T-helper 2 cell (primary cell): ENCODE measurements at places on chromosomes 1 and 21.

DNA sequence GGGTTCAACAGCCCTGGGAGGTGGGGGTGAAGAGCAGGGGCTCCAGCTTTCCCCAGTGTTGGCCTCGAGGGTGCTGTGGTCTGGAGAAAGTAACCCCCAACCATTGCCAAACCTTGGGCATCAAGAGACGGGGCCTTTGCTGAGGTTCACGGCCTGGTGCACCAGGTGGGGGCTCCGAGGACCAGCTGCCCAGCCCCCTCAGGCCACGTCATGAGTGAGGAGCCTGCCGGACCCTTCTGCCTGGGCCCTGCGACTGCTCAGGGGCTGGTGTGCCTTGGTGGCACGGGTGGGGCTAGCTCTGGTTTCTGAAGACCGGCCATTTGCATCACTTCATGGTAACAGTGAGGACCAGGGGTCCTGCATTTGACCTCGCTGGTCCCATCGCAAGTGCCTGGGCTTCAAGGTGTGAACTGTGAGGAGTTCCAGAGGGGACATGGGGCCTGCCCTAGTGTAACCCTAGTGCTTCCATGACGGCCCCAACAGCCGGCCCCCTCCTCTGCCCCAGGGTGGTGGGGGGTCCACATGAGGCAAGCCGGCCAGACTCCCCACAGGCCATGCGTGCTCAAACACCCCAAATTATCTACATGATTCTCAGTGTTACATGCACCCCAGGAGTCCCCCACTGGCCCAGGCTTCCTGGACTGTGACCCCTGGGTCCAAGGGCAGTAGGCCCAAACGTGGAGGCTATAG lies 13.5 kb downstream of the MORN1 start:
- DNase-seq: no peak

- DNase-seq: no peak
These were observed 200.6 kb downstream of the RGS7 start for GRCh38 chr1:241156231-241156965.

- no peak for DNase-seq
These were observed 39.7 kb upstream of the TRIM67 start for GRCh38 chr1:231122143-231122542.

DNA sequence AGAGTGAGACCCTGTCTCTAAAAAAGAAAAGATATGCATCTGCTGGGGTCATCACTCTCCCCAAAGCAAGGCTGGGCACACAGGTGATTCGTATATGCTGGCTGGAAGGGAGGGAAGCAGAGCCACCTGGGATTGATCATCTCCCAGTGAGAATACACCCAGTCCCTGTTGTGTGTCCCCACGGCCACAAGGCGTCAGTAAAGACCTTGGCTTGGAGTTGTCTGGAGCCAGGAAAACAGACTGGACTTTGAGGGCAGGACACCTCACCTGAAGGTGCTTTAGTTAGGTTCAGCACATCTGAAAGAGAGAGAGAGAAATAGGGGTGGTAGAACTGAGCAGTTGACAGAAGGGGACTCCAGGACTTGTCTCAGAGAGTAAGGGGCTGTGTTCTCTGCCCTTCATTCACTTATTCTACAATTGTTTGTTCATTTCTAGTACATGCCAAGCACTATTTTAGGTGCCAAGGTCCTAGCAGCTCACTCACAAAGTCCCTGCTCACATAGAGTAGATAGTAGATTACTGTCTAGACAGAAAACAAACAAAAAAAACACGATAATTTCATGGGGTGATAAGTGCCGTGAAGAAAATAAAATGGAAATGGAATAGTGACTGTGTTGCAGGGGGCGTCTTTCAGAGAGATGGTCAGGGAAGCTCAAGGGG lies 13.5 kb downstream of the CITED4 start:
- DNase-seq: no peak

- no peak for DNase-seq
These were observed 1.2 kb upstream of the TAL1 start for GRCh38 chr1:47233186-47233585.

GRCh38 chr21:27466140-27466539 lies 499.3 kb upstream of the ADAMTS5 start:
- no peak for DNase-seq

DNA sequence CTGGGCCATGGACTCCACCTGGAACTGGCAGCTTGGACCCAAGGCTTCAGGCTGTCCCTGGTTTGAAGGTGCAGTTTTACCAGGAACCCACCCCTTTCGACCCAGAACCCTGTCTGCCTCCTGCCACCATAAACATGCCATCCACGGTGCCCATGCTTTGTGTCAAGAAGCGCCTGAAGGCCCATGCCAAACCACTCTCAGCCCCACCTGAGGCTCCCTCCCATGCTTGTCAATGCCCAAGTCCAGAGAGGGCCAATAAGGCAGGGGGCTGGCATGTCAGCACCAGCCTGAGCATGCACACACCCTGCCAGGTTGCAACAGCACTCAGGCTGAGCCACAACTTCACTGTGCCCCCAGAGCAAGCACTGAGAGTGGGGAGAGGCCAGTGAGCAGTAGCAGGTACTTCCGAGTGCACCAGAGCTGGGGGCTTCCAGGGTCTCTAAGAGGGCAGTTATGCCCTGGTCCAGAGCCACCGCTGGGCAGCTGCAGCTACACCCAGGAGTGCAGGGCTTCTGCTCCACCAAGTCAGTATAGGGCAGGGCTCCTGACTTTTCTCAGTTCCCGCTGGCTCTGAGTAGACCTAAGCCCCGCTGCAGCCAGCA lies 1256.0 kb downstream of the AMY1C start:
- no peak for DNase-seq

DNA sequence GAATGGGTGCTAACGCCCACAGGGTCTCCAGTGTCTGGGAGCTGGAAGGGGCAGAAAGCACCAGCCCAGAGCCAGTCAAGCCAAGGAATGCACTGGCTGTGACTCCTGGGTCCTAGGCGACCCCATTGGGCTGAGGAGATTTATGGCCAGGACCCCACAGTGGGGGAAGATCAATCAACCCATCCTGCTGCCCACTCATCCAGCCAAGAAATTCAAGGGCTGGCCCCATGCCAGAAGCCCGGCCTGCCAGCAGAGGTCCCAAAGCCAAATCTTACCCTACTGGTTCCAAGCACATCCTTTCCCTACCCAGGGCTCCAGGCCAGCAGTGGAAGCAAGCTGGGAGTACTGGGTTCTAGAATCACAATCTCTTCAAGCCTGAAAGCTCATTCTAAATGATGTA lies 6.8 kb upstream of the PDZK1IP1 start:
- no peak for DNase-seq

DNA sequence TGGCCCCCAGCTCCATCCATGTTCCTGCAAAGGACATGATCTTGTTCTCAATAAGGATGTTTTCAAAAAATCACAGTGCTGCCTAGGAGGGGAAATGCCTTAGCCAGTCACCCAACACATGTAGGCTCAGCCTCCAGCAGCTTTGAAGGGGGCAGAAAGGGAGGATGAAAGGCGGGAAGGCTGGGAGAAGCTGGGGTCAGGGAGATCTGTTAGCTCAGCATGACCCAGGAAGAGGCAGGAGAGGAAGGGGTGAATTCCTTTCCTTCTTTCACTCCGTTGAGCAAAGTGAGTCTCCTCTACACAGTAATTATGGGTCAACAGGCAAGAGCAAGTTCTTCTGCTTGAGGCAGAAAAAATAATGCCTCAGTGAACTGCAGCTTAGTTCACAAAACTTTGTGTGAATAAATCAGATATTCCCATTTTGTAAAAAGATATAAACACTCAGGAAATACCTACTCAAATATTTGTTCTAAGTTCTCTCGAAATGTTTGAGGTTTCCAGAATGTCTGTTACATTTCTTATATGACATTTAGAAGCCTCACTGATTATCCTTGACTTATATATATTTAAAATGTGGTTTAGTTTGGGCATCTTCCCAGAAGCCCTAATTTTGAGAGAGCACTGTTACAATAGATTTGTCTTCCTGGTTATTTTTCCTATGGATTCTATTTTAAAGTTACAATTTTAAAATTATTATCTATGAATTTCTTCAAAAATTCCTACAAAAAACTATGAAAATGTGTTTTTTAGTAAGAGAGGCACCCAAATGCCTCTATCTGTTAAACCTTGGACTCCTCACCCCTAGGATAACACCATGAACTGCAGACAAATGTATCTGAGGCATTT lies 116.8 kb downstream of the KCNJ6 start:
- no peak for DNase-seq

DNA sequence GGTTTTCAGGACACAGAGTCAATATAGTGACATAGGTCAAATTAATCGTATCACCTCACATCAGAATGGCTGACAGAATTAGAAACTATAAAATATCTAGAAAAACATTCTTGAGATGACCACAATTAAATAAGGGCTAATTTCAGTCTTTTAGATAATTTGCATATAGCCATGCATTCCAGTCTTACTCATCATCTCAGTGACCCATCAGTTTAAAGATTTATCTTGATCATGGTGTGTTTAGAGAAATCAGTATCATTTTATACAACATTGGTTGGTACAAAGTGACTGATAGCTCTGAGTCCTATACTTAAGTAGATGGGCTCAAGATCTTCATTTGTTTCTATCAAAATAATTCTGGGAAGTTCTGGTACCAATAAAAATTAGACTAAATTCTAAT lies 262.3 kb upstream of the SNX7 start:
- DNase-seq: no peak

- no peak for DNase-seq
These were observed 272.7 kb downstream of the NTNG1 start for GRCh38 chr1:107413546-107413945.

GRCh38 chr1:176604461-176604860 lies 141.5 kb downstream of the PAPPA2 start:
- DNase-seq: no peak

GRCh38 chr1:44575396-44575795 lies 98.9 kb downstream of the TMEM53 start:
- DNase-seq: no peak

GRCh38 chr1:64047549-64047996 lies 155.8 kb upstream of the UBE2U start:
- DNase-seq: no peak

DNA sequence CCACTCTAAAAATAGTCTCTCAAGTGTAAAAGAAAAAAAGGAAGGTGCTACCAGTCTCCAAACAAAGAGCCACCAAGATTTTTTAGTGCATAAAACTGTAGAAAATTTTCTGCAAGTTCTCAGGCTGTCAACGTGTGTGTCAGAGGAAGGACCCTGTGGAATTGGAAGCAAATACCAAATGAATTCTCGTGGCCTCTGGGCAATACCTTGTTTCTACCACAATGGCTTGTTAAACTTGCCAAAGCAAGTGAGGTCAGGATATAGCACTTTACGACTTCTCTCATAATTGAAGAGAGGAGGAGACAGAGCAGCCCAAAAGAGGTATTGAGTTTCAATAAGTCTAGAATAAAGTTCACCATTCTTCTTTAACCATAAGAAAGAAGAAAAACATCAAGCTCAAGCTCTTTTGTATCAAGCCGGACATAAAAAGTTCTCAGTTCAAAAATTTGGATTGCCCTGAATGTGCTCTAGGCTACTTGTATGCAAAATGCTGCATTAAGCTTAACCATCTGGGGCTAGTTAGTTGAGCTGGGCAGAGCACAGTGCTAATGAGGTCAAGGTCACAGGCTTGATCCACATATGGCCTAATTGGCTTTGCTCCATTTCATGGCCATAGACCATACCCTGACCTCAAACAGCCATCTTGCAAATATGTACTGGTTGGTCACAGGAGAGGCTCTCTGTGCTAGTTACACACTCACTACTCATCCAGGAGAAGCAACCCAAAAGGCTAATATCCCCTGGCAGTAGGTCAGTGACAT lies 60.5 kb downstream of the TBX15 start:
- no peak for DNase-seq

DNA sequence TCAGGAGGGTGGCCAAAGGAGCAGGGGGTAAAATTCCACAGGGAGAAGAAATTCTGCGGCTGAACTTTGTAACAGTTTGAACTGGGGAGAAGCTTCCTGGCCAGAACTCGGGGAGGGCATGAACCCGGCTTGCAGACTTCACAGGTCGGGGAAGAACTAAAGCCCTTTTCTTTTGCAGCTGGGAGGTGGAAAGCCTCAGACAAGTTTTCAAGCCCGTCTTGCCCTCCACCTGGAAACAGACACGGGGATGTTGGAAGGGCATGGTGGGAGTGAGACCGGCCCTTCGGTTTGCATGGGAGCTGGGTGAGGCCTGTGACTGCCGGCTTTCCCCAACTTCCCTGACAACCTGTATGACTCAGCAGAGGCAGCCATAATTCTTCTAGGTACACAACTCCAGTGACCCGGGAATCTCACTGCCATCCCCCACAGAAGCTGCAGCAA lies 11.3 kb downstream of the THEM4 start:
- DNase-seq: no peak

- DNase-seq: peak; percentile 79
These were observed 350 bp upstream of the S100A6 start for GRCh38 chr1:153536012-153536670.

- no peak for DNase-seq
These were observed 209.5 kb upstream of the GALNT2 start for GRCh38 chr1:229857585-229857984.

GRCh38 chr1:247409869-247410544 lies 6.0 kb upstream of the NLRP3 start:
- DNase-seq: peak; percentile 7

DNA sequence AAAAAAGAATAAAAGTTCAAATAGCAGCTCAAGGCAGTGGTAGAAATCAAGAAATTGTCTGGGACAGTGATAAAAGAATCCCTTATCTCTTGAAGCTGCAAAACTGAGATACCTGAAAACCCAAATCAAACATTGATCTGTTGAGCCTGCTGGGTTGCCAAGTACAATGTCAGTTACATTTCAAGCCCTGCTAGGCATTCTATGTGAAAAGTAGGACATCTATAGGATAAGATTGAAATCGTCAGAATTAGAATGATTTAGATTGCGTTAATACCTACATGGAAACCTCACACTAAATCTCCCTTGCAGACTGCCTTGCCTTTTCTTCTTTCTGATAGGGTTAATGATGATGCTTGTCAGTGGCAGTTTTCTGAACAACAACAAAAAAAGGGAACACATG lies 1684.4 kb upstream of the B3GALT2 start:
- DNase-seq: no peak

DNA sequence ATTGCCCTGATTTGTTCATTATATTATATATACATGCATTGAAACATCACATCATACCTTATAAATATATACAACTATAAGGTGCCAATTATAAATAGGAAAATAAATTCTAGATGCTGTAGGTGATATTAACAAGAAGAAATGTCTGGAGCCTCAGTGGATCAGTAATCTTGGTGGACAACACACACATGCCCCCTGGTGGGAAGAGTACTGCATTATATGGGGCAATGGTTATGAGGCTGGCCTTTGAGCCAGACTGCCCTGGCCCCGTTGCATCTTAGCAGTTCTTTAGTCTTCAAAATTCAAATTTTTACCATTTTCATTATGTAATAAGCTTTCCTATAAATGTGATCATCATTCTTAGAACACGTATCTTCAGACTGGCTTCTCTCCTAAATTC lies 335.0 kb upstream of the GREM2 start:
- peak; percentile 15 for DNase-seq

DNA sequence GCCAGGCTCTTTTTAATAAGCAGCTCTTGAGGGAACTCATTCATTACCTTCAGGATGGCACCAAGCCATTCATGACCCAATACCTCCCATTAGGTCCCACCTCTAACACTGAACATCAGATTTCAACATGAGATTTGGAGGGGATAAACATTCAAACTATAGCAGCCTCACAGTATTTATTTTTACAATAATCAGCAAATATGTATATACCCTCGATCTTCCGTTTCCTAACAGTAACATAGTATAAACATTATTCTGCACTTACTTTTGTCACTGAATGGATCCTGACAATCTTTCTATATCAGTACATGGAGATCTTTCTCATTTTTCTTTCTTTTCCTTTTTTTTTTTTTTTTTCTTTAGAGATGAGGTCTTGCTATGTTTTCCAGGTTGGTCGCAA lies 5.4 kb downstream of the CATSPER4 start:
- no peak for DNase-seq
